Stimulated activated CD8-positive, alpha-beta memory T cell treated with anti-CD3 and anti-CD28 coated beads, Interleukin-2, amount 100 ng/mL, for 1 hour (primary cell): ENCODE measurements at places on chromosomes 13 and 19.

- no peak for DNase-seq
These were observed 79.5 kb downstream of the RUBCNL start for GRCh38 chr13:46307554-46307953.

DNA sequence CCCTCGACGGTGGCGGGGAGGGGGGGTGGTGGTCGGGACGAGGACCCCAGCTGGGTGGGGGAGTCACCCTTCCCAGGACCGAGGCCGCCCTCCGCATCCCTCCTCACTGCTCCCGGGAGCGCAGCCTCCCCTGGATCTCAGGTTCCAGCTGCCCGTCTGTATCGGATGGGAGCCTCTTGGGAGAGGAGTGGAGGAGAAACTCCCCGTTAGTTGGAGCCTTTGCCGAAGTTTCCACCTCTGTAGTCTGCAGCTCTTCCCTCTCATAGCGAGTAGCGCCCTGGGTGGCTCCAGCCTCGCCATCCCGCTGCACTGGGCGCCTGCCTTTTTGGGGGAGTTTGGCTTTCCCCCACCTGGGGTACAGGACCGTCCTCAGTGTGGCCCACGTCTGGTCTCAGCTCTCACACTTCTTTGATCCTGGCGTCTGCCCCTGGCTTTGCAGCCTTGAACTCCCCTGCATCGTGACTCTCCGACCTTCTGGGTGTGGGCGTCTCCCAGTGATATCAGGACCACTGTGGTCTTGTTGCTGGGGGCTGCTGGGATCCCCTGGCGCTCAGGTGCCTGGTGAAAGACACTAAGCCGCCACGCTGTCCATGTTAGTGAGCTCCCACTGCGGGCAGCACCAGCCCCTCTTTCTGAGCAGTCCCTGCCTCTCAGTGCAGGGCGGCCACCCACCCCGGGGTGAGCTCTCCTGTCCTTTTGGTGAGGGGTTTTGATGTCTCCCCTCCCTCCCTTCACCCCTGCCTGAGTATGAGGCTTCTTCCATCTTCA lies 1.1 kb downstream of the CNOT3 start:
- no peak for DNase-seq

DNA sequence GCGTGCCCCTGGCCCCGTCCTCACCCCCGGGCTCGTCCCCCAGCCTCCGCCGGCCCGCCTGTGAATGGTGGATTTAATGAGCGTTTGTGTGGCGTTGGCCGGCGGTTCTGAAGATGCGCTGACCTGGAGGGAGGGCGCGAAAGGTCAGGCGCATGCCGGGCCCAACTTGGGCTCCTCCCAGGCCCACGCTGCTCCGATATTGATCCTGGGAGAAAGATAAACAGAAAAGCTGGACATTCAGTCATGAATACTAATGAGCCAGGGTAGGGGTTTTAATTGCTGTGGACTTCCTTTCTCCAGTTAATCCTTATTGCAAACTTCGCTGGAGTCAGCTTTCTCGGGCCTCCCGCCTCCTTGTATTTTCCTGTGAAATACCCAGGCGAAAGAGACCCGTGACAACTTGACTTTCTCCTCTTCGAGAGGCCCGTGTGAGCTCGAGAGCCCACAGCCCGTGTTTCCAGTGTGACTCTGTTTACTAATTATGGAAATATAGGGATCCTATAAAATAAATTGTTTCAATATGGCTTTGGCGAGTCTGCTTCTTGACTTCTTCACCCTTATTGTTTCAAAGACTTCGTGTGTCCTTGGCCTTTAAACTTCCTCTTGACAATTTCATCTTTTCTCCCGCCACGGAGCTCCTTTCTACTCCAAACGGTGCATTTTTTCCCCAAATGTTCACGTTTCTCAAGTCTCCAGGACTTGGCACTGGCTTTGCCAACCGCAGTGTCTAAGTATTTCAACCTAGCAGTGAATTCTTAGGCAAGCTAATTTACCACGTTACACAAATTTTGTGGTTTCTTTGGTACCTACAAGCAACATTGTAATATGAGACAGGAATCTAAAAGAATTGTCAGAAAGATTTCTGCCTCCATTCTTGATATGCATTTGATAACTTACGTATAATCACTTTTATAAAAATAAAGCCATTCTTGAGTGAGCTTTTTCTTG lies 10.5 kb downstream of the ZIC2 start:
- no peak for DNase-seq

GRCh38 chr13:96141032-96141431 lies 51.1 kb downstream of the HS6ST3 start:
- DNase-seq = no peak

GRCh38 chr19:633786-634639 lies 676 bp upstream of the POLRMT start:
- no peak for DNase-seq

DNA sequence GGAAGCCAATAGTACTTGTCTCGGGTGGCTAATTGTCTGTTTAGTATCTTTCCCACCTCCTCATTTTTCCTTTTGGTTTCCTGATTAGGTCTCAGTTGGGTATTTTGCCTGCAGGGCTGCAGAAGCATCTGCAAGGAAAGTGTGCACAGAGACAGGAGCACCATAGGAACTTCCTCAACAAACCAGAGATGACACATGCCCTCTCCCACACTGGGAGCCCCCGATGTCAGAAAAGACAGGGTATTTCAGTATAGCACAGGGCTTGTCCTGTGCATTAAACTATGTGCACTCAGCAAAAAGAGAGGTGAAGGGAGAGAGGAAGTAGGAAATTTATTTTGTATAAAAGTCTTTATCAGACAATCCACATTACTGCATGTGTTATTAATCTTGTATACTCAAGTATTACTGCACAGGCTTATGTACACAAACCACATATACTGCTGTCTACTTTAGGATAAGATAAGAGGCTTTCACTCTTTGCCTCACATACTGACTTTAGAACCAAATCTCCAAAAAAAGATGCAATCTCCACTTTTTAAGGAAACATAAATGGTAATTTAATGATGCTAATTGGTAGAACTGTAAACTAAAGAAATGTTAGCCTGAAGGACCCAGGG lies 501.0 kb downstream of the FOXO1 start:
- no peak for DNase-seq

DNA sequence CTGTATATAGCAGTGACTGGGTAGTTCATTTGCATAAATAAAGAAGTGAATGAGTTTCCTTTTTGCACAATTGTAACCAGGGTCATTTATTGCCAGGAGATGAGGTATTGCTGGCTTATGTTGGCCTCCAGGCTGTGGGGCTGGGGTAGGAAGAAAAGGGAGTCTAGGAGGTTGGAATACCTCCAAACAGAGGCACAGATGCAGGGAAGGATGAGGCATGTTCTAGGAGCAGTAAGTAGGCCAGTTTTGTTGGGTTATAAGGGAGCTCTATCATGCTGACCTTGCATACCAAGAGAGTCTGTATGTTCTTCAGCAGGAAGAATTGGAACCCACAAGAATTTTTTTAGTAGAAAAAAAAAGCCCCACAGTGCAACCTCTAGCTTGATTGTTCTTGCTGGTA lies 17.2 kb upstream of the CYSLTR2 start:
- no peak for DNase-seq

- DNase-seq = no peak
These were observed 8.8 kb downstream of the IGLON5 start for GRCh38 chr19:51320280-51320657.

GRCh38 chr13:112067116-112067741 lies at the start of gene SOX1:
Gene SOX1 (plus strand): TSS chr13:112067149. CDS start chr13:112067659, 510 bp downstream.
- DNase-seq = no peak

- DNase-seq = no peak
These were observed 43.6 kb upstream of the ZNF681 start for GRCh38 chr19:23802290-23802689.

DNA sequence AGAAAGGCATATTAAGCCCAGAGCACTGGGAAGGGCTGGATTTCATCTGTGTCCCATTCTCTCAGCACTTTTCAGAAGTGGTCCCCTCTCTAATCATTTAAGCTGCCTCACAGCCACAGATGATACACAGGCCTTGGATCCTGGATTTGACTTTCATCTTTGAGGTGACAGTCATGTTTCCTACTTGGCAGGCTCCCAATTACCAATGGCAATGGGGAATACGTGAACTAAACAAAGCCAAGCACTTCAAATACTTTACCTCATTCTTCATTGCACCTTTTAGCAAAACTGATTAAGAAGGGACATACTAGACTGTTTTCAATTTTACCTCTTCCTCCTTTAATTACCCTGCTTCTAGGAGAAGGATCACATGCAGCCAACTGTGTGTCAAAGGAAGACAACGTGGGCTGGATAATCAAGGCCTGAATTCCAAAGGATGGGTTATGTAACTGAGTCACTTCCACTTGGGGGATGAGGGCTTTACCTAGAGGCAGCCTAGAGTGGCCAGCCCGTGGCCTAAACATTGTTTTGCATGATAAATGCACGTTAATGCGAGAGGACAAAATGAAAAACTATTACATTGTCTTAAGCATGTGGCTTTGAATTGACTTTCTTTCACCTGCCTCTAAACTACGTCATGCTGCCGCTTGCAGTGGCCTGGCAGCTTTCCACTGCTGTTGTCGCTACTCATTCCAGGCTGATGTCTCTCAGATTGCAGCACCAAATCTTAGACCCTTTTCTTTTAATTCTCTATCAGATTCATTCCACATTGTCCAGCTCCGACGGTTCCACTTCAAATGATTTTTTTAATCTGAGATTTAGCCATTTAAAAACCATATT lies 95.0 kb downstream of the KCTD12 start:
- no peak for DNase-seq
